ENCODE measurements at places on chromosomes 16 and 17. TPM values are rescaled to one million over a fixed set of nuclear protein-coding genes. Genes with fewer than 3 reads are reported as not detected.
A peak's percentile ranks its signal among the peaks of the same experiment; 100 is the strongest.

- DNase-seq = no peak
These were observed 34.2 kb upstream of the MRTFB start for GRCh38 chr16:14036889-14037288.

- DNase-seq = no peak
These were observed 77.2 kb downstream of the BRIP1 start for GRCh38 chr17:61786088-61786487.

GRCh38 chr16:21566891-21567414 lies 32.4 kb upstream of the METTL9 start:
- DNase-seq = no peak

- peak; percentile 50 for DNase-seq
These were observed at the start of gene TMC7 for GRCh38 chr16:18983565-18984434. Gene TMC7, plus strand, starts transcription at chr16:18983934. Its CDS starts 130 bp downstream, at chr16:18984064.

DNA sequence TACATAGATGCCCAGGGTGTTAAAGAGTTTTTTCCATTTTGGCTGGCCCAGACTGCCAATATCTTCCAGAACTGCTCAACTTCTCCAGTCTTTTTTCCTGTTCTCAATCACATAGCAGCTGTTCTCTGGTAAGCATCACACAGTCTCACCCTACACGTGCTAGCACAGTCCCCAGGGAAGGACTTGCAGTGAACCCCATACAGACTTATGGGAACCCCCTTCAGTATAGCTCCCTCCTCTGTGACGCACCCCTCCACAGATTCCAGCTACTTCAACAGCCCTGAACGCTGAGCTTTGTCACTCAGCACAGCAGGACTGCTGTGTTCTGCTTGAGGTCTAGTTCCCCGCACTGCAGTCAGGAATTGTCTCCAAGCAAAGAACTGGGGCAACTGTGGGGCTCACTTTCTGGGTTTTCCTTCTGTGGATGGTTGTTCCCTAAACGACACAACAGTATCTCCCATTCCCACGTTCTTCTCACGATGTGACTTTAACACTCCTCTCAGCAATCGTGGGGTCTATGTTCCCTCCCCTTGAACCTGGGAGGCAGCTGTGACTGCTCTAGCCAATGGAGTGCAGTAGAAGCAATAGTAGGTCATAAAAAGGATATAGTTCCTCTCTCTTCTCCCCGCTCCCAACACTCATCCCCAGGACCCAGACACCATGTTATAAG lies 3.6 kb downstream of the MMP28 start:
- no peak for DNase-seq

Gene MPG
- polyA plus RNA-seq = 47.3 TPM

Gene QRICH2
- 1.1 TPM for polyA plus RNA-seq

- peak; percentile 56 for DNase-seq
These were observed 260.2 kb downstream of the ZFHX3 start for GRCh38 chr16:72787514-72788268.

Gene PRSS33
- polyA plus RNA-seq = not detected

Gene CCL11
- polyA plus RNA-seq = 0.89 TPM

DNA sequence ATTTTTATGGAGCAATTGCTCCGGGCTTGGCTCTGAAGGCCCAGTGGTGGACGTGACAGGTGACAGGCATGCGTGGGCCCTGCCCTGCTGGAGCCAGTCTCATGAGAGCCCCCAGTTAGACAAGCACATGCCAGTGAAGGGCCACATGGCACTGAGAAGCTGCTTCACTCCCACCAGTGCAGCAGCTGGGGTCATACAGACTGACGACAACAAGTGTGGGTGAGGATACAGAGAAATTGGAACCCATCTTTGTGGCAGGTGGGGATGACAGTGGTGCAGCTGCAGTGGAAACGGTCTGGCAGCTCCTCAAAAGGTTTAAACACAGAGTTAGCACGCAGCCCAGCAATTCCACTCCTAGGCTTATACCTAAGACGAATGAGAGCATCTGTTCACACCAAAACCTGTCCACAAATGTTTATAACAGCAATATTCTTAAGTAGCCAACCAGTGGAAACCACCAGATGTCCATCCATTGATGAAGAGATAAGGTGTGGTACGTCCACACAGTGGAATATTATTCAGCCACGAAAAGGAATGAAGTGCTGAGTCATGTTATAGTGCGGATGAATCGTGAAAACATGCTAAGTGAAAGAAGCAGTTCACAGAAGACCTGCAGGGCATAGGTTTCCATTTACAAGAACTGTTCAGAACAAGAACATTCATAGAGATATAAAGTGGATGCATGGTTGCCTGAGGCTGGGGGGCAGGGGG lies 12.5 kb upstream of the CIBAR2 start:
- DNase-seq = no peak

GRCh38 chr16:86078121-86078600 lies 179.2 kb downstream of the IRF8 start:
- DNase-seq = no peak

- no peak for DNase-seq
These were observed 12.4 kb upstream of the GFAP start for GRCh38 chr17:44927696-44928095.

Gene PRSS21
- 0.17 TPM for polyA plus RNA-seq

- DNase-seq = no peak
These were observed 58.4 kb upstream of the MTMR4 start for GRCh38 chr17:58572846-58573245.

- DNase-seq = no peak
These were observed 48.8 kb downstream of the MYH11 start for GRCh38 chr16:15808071-15808470.
